ENCODE measurements at places on chromosomes 4 and X.
A peak's percentile ranks its signal among the peaks of the same experiment; 100 is the strongest.

DNA sequence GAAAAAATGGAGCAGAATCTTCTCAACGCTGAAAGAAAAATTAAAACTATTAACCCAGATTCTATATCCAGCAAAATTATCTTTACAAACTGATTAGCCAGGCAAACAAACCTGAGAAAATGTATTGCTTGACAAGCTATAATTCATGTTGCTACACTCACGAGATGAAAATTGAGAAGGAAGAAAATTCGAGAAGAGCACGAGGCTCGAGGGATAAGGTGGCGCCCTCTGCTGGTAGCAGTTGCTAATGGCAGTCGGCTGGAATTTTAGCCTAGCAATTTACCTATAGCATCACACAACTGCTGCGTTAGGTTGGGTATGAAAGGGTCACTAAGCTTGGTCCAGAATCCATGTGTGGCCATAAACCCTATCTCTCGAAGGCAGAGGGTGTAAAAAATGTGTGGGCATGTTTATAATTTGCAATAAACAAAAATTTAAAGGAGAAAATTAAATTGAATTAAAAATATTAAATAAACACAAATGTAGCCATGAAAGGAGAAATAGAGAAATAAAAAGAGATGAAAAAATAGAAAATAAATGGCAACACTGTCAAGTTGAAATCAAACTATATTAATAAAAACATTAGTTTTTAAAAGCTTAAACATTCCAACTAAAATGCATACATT is 126.6 kb downstream of the PPP4R3C start:
- peak; percentile 54 for DNase-seq

GRCh38 chr4:160373911-160374310 is 1271.0 kb downstream of the RAPGEF2 start:
- DNase-seq: no peak

DNA sequence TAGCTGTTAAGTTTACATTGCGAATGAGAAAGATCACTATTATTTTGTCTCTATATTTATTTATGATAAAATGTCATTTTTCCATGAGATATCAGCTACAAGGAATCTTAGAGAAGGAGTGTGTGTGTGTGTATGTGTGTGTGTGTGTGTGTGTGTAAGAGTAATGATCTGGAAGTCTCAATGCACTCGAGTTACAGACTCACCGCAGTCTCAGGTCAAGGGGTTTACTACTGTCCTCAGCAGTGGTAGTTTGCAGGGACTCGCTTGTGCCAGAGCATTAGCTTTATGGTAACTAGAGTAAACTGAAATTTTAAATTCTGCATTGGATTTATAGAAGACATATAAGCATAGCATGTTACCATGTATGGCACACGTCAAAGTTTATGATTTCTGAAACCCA is 30.8 kb downstream of the LRP2BP start:
- no peak for DNase-seq

DNA sequence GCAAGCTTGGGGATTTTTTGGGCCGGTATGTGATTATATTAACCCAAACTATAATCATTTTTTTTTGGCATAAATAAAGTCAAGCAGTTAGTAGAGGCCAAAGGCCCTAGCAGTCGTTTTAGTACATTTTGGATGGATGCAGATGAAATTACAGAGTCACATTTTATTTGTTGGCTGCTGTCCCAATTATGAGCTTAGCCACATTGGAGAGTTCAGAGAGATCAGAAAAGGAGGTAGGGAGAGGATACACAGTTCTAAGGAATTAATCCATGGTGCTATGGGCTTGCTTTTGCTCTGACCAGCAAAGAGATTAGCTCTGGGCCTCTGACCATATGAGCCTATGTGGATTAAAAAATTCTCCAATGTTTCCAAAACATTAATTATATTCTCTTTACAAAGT is 395.1 kb downstream of the RAPGEF2 start:
- no peak for DNase-seq

- DNase-seq: no peak
These were observed 95.2 kb downstream of the CLNK start for GRCh38 chr4:10589321-10589720.

DNA sequence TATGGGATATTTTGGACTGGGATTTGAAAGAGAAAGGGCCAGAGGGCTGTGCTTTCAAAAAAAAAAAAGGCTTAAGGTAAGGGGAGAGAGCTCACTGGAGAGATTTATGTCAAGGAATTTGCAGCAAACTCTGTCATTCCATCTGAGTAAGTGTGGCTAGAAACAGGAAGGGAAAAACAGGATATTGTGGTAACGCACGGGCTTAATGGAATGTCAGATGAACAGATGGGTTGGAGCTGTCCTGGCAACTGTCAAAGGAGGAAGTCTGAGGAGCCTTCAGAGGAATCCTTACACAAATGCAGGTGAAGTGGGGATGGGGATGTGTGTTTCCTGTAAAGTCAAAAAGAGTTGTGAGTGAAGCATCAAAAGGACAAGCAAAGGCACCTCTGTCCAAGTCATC is 15.1 kb upstream of the NKX3-2 start:
- DNase-seq: no peak

DNA sequence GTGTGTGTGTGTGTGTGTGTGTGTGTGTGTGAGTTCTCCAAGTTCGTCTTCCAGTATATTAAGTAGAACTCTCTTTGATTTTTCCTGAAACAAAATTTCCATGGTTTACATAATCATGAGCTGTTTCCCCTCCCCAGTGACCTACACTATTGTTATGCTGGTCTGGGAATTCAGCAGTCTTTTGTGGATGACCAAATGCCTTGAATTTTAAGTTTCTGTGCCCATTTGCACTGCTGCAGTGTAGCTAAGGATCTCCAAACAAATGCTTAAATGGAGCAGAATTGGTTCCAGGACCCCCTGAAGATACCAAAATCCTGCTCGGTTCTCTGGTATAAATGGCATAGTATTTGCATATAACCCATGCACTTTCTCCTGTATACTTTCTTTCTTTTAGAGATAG is 77.2 kb upstream of the SLC34A2 start:
- no peak for DNase-seq

GRCh38 chr4:3436798-3437581 is 4.8 kb upstream of the HGFAC start:
- peak; percentile 38 for DNase-seq

- no peak for DNase-seq
These were observed 672.1 kb downstream of the GRXCR1 start for GRCh38 chr4:43564591-43564990.

DNA sequence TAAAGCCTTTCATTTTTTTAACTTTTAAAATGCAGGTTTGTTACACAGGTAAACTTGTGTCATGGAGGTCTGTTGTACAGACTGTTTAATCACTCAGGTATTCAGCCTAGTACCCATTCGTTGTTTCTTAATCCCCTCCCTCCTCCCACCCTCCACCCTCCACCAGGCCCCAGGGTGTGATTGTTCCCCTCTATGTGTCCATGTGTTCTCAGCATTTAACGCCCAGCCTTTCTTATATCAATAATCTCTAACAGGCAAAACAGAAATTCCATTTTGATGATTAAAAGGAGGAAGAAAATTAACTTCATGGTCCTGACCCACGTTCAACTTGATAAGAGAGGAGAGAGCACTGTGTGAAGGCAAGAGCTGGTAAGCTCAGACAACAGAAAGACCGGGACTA is 75.1 kb downstream of the TSPAN5 start:
- DNase-seq: no peak

GRCh38 chr4:56772134-56772533 is 49.4 kb downstream of the SPINK2 start:
- DNase-seq: no peak

- DNase-seq: no peak
These were observed 155.3 kb upstream of the HAND2 start for GRCh38 chr4:173685165-173685830.

- no peak for DNase-seq
These were observed 21.9 kb downstream of the LEF1 start for GRCh38 chr4:108146819-108147218.

DNA sequence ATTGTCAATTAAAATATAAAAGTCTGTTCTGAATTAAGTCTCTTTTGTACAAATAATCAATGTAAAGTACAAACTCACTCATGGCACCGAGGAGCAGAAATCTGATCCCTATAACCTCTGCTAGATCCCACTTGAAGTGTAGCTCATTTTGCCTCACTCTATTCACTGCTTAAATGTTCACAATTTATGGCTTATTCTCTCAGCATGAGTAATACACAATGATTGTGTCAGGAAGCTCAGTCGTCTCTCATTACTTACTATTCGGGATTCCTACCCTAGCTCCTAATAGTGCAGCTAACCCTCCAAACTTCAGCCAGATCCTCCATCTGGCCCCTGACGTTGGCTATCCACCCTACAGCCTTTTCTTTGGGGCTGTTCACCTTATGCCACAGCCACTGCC is 4.7 kb upstream of the AMMECR1 start:
- DNase-seq: no peak

GRCh38 chr4:149980121-149980682 is 98.0 kb upstream of the DCLK2 start:
- DNase-seq: no peak

- no peak for DNase-seq
These were observed 173.7 kb downstream of the HNRNPD start for GRCh38 chr4:82200046-82200445.

DNA sequence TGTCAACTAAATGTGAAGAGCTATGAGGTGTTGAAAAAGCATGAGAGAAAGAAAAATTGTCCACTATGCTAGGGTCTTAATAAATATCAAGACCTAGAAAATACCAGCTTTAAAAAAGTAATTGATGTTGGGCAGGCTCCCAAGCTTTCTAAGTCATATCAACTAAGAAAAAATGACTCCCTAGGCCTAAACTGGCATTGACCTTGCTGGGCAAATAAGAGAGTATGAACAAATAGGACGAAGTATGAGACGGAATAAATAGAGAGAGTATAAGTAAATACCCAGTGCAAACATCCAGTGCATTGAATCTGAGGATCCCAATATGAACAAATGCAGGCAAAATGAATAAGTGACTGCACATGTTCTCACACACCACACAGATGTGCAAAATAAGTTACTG is 3.2 kb downstream of the KDR start:
- DNase-seq: no peak

DNA sequence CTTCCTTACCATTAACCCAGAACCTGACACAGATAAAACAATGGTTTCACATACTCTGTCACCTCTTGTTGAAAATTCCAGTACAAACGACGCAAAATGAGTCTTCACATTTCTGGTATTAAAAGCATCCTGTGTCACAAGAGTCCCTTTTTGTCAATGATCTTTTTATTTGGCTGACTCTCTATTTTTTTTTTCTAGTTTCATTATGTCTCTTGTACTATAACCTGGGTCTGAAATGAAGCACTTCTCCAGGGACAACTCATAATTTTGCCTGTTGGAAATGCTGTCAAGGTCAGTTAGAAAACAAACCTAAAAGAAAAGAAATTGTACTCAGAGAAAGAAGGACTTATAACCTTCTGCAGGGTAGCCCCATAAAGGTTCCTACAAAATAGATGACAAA is 93.1 kb downstream of the NR3C2 start:
- DNase-seq: peak; percentile 1

GRCh38 chrX:21398426-21398825 is 24.2 kb downstream of the CNKSR2 start:
- DNase-seq: peak; percentile 11

DNA sequence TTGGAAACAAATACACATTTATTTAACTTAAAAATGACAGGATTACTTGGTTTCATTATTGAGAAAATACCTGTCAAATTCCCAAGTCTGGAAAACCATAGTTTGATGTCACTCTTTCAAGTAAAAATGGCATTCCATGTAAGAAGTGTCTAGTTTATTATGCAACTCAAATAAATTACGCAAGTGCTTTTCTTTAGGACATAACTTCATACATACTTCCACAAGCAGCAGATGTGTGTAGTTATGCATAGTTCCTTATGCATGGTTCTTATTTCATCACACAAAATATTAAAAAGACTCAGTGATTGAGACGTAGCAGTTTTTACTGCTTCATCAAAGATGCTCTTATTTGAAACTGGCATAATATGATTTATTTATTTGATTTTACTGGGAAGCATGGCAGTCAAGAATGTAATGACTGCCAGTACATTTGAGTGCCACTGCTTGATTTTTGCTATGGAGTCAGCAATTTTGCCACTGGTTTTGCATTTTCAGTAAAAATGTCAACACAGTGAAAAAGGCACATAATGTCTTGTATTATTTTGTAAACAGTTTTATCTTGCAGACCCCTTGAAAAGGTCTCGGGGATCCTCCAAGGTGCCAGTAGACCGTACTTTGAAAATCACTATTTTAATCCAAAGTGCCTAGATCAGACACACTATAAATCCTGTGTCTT is 62.1 kb downstream of the CLCN3 start:
- DNase-seq: no peak

DNA sequence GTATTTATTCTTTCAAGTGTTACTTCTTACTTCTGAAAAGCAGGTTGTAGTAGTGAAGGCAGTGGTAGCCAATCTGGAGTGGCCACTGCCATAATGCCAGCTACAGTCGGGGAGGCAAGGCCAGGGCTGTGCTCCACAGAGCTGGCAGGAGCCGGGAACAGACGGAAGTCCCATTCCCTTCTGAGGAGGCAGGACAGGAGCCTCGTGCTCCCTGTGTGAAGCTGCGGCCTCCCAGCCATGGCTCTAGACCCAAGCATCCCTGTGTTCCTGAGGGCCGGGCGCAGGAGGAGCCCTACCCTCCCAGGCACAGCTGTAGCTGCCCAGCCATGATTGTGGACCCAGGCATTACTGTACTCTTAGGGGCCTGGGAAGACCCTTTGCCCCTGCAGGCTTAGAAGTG is 461.8 kb downstream of the ADGRL3 start:
- DNase-seq: no peak

All from activated CD4-positive, alpha-beta T cell treated with anti-CD3 and anti-CD28 coated beads, Interleukin-10, Interleukin-2, amounts not matched to agents 100 ng/mL and 50 ng/mL, durations not matched to agents 16 hours and 8 hours (primary cell).